ENCODE measurements at places on chromosomes 4 and X.

GRCh38 chr4:55069248-55069647, 56.1 kb downstream of the KDR start:
- DNase-seq = no peak

GRCh38 chr4:13641084-13641483, 13.6 kb upstream of the BOD1L1 start:
- DNase-seq = no peak

GRCh38 chrX:72295745-72296144, 10.0 kb downstream of the CITED1 start:
- no peak for DNase-seq

DNA sequence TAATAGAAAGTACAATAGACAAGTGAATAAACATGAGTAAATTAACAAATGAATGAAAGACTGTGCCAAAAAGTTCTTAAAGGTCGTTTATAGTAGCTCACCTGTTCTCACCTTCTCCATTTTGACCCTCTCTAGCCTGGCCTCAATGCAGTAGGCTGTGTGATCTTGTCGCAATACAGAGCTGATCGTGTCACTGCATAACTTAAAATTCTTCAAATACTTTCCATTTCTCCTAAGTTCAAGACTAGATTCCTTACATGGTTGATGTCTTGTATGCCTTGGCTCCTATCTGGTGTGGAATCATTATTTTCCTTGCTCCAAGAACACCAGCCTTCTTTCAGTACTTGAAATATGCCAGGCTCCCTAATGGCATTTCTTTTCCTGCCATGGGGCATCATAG, 9.5 kb upstream of the GABRA2 start:
- no peak for DNase-seq

GRCh38 chr4:87012265-87012953, 77.6 kb downstream of the AFF1 start:
- DNase-seq = no peak

GRCh38 chrX:9997524-9997923, 30.4 kb downstream of the CLDN34 start:
- no peak for DNase-seq

GRCh38 chrX:110448459-110448858, 89.8 kb downstream of the RTL9 start:
- no peak for DNase-seq

GRCh38 chr4:99891351-99891750, 2.9 kb downstream of the LAMTOR3 start:
- no peak for DNase-seq

- DNase-seq = no peak
Observed at GRCh38 chr4:54228546-54228945, 547 bp upstream of the PDGFRA start.

- DNase-seq = no peak
Observed at GRCh38 chr4:38086151-38086848, 126.1 kb downstream of the PTTG2 start.

DNA sequence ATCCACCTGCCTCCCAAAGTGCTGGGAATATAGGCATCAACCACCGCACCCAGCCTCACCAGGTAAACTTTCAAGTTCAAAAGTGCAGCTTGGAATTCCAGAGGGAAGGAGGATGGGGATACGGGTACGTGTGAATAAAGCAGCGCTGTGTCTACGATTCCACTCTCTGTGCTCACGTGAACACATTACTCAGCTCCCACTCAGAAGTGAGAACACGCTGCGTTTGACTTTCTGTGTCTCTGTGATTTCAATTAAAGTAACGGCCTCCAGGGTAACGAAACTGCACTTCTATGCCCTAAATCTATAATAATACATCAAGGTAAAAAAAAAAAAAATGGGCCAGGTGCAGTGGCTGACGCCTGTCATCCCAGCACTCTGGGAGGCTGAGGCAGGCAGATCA, 8.4 kb upstream of the ASMT start:
- no peak for DNase-seq

All from AG09309 (cell line).